ENCODE measurements at places on chromosomes 6 and 20.

DNA sequence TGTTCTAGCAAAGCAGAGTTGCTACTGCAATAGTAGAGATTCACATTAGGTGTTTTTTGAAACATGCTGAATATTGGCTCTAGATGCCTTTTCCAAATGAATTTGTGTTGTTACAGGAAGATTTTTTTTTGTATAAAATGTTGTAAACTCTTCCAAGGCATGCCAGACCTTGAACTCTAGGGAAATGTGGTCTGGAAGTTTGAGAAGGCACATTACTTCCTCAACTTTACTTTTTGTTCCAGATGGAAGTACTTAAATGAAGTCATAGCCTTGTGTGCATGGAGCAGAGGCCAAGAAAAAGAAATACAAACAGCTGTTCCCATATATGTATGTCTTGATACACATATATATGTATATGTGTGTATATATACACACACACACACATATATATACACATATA is 585.7 kb upstream of the MARCKS start:
- DNase-seq = peak; percentile 99

DNA sequence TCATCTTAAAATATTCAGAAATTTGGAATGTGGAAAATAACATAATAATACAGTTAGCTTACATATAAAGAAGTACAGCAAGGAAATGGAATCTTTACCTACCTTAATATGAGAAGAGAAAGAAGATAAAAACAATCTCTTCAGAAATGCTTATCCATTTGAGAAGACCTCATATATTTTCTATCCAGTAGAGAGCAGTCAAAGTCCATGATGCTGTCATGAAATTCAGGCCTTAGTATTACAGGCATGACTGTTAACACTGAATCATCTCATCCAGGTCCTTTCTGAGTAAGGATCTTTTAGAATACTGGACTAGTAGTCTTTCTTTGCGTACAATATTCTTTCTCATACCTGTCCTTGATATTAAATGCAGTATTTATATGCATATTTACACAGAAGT is 713.4 kb downstream of the CD109 start:
- peak; percentile 91 for DNase-seq

DNA sequence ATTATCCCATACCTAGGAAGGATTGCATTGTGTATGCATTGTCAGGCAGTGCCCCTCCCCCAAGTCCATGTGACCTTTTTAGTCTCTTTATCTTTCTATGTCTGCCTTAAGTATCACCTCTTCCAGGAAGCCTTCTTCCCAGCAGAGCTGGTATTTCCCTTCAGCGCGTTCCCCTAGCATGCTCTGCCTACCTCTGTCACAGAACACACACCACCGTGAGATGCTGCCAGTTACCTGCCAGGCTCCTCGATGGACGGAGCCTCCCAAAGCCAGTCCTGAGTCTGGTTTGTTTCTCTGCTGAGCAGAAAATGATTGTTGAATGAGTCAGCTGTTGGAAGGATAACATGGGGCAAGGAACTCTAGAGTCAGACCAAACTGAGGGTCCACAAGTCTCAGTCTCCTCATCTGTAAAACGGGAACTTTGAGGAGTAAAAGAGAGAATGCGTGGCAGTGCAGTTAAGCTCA is 11.3 kb upstream of the ZNF335 start:
- DNase-seq = no peak

- DNase-seq = no peak
These were observed 17.7 kb downstream of the MAS1 start for GRCh38 chr6:159908535-159908934.

DNA sequence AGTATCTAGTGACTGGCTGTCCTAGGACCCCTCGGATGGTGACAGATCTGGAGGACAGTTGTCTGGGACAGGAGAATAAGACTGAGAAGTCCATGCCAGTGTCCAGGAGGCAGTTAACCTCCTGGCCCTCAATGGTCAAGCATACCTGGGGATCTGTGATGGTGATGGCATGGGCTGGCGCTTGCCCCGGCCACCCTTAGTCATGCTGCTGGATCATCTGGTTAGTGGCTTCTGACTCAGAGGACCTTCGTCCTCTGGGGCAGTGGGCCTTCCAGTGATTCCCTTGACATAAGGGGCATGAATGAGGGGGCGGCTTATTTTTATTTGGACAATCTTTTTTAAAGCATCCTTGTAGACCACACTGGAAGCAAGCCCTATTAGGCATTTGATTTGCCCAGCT is 24.0 kb upstream of the SF3B5 start:
- DNase-seq = no peak

GRCh38 chr6:156687789-156688619 is 89.2 kb upstream of the ARID1B start:
- peak; percentile 95 for DNase-seq

DNA sequence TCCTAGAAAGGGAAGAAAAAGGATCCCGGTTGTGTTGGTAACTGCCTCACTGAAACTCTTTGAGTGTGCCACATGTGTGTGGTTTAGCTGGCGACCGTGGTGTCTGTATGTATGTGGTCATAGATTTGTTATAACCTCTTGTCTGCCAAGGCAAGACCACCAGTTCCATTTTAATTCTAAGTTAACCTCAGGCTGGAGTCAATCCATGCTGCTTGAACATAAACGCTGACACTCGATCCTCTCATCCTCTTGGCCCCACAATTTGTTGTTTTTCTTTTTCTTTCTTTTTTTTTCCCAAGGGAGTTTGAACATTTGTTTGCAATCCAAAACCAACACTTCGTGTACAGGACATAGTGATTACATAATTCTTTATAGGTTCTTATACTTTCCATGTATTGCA is 318.9 kb upstream of the JAG1 start:
- peak; percentile 77 for DNase-seq

GRCh38 chr6:147837540-147837939 is 329.1 kb downstream of the SAMD5 start:
- no peak for DNase-seq

DNA sequence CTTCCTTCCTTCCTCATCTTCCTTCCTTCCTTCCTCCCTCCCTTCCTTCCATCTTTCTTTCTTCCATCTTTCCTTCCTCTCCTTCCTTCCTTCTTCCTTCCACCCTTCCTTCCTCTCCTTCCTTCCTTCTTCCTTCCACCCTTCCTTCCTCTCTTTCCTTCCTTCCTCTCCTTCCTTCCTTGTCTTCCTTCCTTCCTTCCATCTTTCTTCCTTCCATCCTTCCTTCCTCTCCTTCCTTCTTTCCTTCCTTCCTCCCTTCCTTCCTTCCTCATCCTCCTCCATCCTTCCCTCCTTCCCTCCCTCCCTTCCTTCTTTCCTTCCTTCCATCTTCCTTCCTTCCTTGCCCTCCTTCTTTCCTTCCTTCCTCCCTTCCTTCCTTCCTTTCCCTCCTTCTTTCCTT is 361.4 kb upstream of the TSHZ2 start:
- no peak for DNase-seq

GRCh38 chr6:33813246-33813904 is 9.6 kb upstream of the MLN start:
- no peak for DNase-seq

- peak; percentile 83 for DNase-seq
These were observed 63.9 kb downstream of the CD164 start for GRCh38 chr6:109318328-109318876.

DNA sequence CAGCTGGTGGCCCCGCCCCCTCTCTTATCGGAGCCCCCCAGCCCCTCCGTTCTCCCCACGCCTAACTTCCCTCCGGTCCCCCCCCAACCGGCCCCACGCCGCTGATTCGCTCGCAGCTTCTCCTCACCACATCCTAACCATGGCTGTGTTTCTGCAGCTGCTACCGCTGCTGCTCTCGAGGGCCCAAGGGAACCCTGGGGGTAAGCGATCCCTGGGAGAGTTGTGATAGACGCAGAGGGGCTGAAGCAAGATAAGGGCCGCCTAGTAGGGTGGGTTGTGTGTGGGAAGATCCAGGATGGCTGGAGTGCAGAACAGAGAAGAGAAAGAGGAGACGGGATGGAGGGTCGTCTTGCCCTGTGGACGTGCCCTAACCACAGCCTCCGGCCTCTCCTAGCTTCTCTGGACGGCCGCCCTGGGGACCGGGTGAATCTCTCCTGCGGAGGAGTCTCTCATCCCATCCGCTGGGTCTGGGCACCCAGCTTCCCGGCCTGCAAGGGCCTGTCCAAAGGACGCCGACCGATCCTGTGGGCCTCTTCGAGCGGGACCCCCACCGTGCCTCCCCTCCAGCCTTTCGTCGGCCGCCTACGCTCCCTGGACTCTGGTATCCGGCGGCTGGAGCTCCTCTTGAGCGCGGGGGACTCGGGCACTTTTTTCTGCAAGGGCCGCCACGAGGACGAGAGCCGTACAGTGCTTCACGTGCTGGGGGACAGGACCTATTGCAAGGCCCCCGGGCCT is at the start of gene MPIG6B:
Gene MPIG6B, plus strand, starts transcription at position 129 of the 735 bp plus-strand sequence. Its CDS starts 11 bp downstream, at position 140.
- DNase-seq = no peak

- DNase-seq = no peak
These were observed 614.2 kb upstream of the CITED2 start for GRCh38 chr6:139988685-139989084.

GRCh38 chr6:127053032-127053874 is 65.2 kb upstream of the RSPO3 start:
- no peak for DNase-seq

- DNase-seq = peak; percentile 32
These were observed 29.4 kb upstream of the KIF6 start for GRCh38 chr6:39754514-39755115.

DNA sequence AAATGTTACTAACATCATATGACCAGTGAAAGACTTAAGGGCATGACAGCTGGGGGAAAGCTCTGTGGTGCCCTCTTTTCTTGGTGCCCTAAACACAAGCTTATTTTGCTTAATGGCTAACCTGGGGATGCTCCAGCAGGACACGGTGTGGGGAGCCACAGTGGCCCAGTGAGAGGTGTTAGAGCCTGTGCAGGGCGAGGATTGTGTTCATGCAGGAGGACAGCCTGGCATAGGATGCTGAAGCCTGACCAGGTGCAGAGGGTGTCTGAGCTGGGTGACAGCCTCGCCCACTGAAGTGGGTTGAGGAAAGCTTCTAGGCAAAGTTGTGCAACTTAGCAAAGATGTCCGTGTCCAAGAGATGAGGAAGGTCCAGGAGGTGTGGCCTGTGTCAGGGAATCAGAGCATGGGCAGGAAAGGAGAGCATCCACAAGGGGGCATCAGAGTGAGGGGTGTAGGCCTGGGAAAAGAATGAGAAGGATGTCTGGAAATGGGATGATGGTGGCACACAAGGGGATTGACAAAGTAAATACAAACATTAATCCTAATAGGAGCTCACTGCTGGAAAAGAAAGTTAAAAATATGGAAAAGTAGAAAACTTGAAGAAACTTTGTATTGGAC is 33.9 kb downstream of the SLC17A4 start:
- peak; percentile 14 for DNase-seq

DNA sequence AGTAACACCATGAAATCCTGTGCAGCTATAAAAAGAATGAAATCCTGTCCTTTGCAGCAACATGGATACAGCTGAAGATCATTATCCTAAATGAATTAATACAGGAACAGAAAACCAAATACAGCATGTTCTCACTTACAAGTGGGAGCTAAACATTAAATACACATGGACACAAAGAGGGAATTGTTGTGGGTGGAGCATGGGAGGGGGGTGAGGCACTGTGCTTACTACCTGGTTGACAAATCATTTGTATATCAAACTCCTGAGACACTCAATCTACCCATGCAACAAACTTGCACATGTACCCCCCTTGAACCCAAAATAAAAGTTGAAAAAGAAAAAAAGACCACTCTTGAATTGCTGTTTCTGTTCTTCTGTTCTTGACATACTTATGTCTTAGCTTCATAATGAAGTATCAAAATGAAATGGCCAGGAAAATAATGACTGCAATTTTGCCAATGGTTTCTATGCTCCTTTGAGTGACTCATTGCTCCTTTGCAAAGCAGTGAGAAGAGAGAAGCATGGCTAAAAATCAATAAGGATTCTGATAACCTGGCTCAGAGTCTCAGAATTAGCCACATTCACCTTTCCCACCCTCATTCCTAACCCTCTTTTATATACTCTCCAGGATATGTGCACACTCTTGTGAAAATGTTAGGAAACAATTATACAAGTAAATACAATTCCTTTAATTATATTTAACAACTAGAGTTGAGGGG is 71.0 kb downstream of the CYP39A1 start:
- DNase-seq = no peak

DNA sequence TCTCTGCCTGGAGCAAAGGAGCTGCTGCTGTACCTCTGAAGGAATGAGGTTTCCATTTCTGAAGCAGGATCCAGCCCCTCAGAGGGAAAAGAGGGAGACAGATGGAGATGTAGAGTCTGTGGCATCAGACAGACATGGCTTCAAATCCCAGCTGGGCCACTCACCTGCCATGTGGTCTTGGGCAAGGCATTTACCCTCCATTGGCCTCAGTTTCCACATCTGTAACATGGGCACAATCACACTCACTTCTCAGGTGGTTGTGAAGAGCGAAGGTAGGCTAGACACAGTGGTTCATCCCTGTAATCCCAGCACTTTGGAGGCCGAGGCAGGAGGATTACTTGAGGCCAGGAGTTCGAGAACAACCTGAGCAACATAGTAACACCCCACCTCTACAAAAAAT is 32.4 kb upstream of the CCDC167 start:
- no peak for DNase-seq

DNA sequence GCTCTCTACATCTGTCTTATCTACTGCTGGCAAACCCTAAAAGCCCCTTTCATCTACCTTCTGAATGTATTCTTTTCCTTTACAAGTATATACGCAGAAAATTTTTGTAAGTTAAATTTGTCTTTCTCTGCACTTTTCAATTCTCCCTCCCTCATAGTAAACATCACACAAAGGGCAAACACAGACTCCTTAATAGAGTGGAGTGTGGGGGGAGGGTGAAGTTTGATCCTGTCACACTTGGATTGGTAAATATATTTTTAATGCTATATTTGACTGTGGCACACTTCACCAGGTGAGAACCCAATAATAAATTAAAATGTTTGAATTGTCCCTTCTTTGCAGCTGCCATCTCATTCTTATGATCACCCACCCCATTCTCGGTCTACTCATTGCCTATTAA is 33.2 kb upstream of the PAQR8 start:
- no peak for DNase-seq

GRCh38 chr6:13762611-13763441 is 51.2 kb upstream of the RANBP9 start:
- DNase-seq = peak; percentile 73

DNA sequence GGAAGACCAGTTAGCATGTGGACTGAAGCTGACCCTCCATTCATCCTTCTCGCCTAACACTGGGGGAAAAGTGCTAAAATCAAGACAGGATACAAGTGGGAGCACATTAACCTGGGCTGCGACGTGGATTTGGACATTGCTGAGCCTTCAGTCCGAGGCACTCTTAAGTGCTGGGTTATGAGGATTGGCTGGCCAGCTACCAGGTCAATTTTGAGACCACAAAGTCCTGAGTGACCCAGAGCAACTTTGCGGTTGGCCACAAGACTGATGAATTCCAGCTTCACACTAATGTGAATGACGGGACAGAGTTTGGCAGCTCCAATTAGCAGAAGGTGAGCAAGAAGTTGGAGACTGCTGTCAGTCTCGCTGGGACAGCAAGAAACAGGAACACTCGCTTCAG is 20.7 kb downstream of the FUCA2 start:
- no peak for DNase-seq

Data from muscle of leg (tissue), 16 donors.